ENCODE measurements at places on chromosomes 2 and 18.

DNA sequence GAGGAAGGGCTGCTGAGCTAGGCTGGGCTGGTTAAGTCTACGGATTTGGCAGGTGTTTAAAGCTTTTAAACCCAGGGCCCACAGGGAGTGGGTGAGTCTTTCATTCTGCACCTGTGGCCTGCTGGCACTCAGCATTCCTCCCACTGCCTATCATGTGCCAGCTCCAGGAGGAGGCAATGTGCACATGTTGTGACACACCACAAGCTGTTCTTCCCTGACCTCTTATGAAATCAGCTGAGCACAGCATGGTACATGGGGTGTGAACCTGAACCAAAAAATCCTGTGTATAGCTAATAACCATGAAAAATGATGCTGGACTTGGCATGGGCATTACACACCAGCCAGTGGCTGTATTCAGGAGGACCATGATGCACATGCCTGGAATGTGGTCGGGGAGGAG lies 297.9 kb upstream of the MMADHC start:
- DNase-seq = no peak

DNA sequence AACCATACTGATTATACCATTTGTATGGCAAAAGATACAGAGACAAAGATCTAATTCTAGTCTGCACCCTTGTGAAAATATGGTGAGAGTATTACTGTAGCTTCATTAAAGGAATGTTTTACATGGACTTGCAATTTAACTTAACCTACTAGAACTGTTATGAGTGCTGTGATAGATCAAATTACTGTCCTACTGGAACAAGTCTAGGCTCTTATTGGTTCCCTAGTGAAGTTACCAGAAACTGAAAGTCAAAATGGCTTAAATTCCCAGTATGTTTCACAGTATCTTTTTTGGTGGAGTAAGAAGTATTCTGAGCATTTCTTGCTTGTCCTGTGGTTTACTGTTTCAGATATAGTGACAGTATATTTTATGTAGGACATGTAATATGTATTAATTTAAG lies 3.8 kb upstream of the TBR1 start:
- no peak for DNase-seq

GRCh38 chr2:230053753-230054478 lies 14.8 kb downstream of the SLC16A14 start:
- no peak for DNase-seq

GRCh38 chr2:23464905-23465537 lies 80.0 kb downstream of the KLHL29 start:
- no peak for DNase-seq

- no peak for DNase-seq
Observed at GRCh38 chr2:73997813-73998212, 13.1 kb downstream of the TET3 start.

- DNase-seq = no peak
Observed at GRCh38 chr18:74500372-74500771, 4.2 kb downstream of the CNDP2 start.

GRCh38 chr18:39845106-39845505 lies 2109.9 kb upstream of the PIK3C3 start:
- DNase-seq = no peak

DNA sequence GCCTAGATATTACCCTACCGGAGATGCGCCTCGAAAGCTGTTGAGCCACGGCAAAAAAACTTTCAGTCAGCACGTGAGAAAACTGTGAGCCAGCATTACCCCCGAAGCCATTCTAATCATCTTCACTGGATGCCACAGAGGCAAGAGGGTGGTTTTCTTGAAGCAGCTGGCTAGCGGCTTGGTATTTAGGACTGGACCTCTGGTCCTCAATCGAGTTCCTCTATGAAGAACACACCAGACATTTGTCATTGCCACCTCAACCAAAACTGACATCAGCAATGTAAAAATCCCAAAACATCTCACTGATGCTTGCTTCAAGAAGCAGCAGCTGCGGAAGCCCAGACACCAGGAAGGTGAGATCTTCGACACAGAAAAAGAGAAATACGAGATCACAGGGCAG lies 52.8 kb upstream of the SLC66A3 start:
- DNase-seq = no peak

GRCh38 chr2:156538083-156538504 lies 101.9 kb downstream of the GPD2 start:
- DNase-seq = no peak
